Activated gamma-delta T cell treated with Interleukin-2 at 50 U/mL for 16 hours (primary cell): ENCODE measurements at places on chromosomes 12 and 14.

DNA sequence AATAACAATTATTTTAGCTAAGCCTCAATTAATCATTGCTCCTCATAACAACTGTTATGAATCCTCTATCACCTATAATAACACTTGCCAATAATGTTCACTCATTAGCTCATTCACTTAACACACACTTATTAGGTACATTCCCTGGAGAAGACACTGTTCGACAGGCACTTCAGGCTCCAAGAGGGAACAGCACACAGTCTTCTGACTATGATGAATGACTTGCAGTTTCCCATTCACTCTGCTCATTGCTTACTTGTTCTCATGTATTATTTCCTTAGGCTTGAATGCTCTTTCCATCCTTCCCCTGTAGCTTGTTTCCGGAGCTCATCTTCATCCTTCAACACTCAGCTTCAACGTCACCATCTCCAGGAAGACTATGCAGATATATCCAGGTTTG lies 437.3 kb downstream of the TMEM132D start:
- no peak for DNase-seq

DNA sequence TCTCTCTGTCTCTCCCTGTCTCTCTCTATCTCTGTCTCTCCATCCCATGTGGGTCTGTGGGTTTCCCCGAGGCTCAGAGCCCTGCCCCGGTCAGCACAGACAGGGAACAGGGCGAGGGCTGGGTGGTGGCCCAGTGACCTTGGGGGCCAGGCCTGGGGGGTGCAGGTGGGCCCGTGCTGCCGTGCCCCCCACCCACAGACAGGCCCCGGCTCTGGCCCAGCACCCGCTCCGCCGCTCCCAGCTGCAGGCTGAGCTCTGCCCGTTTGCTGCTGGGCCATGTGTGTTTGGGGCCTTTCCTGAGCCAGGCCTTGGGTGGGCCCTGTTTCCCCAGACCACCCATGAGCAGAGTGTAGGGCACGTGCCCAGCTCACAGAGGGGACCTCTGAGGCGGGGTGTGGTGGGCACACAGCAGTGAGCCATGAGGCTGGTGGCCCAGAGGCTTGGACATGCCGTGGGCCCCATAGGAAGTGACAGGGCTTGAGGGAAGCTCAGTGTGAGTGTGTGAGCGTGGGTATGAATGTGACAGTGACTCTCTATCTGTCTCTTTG lies 51.0 kb downstream of the TMEM121 start:
- DNase-seq: no peak

DNA sequence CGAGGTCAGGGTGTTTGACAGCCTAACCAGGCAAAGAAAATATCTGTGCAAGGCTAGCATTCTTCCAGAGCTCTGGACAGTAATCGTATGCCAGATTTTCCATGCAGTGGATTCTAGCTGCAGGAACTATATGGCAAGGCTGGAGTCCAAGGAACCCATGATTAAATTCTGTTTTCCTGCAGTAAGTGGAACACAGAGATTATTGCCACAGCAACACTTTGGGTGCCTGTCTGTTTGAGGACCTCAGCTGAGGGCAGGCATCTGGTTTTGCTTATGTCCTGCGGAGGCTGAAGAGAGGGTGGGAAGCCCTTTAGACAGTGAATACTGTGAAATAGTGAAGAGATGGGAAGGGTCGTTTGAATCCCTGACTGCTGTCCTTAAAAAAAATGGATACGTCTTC lies 104.4 kb downstream of the DAD1 start:
- DNase-seq: no peak

GRCh38 chr12:5168148-5168547 lies 124.5 kb downstream of the KCNA5 start:
- no peak for DNase-seq

DNA sequence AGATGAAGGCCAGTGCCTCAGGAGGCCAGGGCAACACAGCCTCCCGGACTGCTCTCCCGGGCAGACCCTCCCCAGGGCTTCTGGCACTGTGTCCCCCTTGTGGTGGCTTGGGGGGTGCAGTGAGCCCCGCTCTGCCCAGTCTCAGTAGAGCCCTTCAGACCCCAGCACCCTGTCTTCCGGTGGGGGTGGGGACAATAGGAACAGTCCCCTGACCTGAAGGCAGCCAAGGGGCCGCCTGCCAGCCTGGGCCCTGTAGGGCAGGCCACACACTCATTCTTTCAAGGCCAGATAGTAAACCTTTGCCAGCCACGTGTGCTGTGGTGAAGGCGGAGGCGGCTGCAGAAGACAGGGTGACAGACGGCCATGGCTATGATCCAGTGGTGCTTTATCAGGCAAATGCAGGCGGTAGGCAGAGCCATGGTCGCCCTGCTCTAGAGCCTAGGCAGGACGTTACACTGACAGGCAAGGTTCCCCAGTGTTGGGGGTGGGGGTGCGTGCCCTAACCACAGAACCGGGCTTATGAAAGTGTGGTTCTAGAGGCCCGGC lies 15.0 kb downstream of the ZFYVE21 start:
- no peak for DNase-seq

DNA sequence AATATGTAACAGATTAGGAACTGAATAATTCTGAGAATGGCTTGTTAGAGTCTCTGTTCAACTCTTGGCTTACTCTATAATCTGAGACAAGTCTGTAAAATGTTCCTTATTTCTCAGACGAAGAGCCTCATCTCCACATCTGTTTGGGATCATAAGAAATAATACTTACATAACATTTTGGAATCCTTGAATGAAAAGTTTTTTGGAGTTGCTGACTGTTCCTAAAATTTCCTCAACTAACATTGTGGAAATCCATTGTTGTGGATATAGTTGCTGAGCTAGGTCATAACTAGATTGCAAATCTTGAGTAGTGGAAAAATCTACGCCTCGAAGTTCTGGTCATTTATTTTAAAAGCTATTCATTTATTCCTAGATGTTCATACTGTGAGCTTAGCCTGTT lies 402.9 kb downstream of the ZFP36L1 start:
- DNase-seq: no peak

- peak; percentile 39 for DNase-seq
Observed at GRCh38 chr12:92363295-92364146, 217.9 kb upstream of the BTG1 start.

DNA sequence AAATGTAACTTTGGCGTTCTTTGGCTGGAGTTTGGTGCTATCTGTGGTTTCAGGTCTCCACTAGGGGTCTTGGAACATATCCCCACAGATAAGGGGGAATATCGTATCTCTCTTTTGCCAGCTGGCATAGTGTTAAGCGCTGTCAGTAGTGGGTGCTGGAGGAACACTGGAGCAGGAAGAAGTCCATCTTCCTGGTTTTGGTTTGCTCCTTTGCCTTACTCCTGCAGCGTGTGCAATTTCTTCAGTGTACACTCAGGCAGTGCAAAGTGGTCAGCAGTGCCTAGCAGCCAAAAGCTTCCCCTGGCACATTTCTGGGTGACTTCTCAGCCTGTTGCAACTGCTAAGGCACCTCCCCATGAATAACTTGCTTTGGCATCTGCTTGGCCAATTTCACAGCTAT lies 11.7 kb upstream of the RIPK3 start:
- DNase-seq: no peak

GRCh38 chr12:132162508-132163031 lies 18.3 kb downstream of the NOC4L start:
- DNase-seq: no peak

GRCh38 chr12:122449317-122449716 lies 26.8 kb upstream of the CLIP1 start:
- no peak for DNase-seq

DNA sequence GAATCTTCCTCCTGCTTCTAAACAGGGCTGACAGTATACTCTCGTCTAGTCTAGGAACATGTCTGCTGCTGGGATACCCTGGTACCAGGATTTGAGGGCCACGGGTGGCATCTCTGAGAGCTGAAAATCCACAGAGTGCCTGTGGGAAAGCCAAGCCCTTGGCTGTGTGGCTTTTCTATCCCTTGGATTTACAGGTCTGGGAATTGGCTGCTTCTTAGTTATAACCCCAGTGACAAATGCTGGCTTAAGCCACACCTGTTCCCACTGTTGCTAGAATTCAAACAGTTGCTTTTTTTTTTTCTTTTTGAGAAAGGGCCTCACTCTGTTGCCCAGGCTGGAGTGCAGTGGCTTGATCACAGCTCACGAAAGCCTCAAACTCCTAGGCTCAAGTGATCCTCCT lies 14.3 kb upstream of the RIN3 start:
- DNase-seq: no peak

- no peak for DNase-seq
Observed at GRCh38 chr12:94721173-94721572, 70.8 kb upstream of the TMCC3 start.

- no peak for DNase-seq
Observed at GRCh38 chr12:29582677-29583272, 85.3 kb upstream of the OVCH1 start.

DNA sequence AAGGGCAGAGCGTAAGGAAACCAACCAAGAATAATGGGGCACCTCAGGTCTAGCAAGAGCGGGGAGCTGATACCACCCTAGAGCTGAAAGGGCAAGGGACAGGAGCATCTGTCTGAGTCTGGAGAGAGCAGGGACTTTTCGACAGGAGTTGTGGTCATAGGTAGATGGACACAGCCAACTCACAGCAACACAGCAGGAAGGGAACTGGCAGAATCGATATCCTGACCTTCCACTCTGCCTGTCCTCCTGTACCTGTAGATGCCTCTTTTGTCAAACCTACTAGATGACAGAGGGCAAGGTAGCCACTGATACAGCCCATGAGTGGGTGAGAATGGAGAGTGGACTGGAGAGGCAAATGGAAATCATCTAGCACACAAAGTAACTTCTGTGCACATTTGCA lies 247.2 kb upstream of the EGLN3 start:
- no peak for DNase-seq

- DNase-seq: no peak
Observed at GRCh38 chr12:43008953-43009845, 419.7 kb upstream of the PRICKLE1 start.
